ENCODE measurements at places on chromosomes 3 and 15.

- DNase-seq, result no peak
These were observed 22.0 kb upstream of the CHCHD6 start for GRCh38 chr3:126682009-126682408.

DNA sequence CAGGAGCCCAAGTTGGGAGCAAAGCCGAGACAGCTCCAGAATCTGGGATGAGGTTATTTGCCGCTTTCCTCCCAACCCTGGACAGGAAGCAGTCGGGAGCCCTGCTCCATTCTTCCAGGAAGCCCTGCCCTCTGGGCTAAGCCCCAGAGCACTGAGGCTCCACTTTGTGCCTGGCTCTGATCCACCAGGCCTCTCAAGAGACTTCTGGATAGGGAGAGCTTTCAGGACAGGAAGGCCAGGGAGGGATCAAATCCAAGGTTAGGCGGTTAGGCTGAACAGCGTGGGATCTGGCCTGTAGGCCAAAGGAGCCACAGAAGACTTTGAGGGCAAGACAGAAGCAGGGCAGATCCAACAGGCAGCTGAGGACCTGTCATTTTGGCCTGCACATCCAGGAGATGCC, 835 bp downstream of the STOML1 start:
- DNase-seq, result no peak

DNA sequence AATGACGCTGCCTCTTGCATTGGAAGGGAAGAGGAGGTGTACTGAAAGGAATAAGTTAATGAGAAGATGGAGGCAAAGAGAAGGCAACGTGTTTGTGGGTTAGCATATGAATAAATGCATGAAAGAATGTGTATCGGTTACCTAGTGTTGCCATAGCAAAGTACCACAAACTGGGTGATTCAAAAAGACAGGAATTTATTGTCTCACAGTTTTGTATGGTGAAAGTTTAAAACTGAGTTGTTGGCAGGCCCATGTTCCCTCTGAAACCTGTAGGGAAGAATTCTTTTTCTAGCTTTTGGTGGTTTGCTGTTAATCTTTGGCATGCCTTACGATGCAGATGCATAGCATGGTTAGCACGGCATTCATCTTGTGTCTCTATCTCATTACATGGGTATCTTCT, 729.9 kb downstream of the MECOM start:
- no peak for DNase-seq

- no peak for DNase-seq
These were observed 44.0 kb downstream of the XXYLT1 start for GRCh38 chr3:195226900-195227447.

DNA sequence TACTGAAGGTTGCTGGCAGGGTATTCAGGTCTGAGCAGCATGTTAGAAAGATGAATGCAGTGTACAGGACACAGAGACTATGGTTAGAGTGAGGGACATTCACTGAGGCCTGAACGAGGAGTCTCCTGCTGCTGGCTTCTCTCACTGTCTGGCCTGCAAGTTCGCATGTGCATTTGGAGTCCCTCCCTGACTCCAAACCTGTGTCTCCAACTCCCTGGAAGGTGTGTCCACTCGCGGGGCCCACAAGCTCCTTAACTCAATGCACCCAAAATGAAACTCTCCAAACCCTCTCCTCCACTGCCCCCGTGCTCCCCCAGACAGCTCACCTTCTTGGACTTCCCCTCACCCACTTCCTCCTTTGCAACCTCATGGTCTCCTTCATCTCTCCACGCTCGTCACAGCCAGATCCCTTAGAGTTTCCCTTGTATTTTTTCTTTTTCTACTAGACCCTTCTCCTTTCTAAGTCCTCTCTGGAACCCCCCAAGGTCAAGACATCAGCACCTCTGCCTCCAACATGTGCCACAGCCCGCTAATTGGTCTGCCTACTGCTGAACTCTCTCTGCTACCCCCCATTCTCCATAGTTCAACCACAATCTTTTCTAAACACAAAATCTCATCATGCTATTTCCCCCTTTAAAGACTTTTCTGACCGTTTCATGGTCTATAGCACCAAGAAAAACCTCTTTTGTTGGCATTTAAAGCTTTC, 58.3 kb downstream of the HES1 start:
- DNase-seq, result no peak

DNA sequence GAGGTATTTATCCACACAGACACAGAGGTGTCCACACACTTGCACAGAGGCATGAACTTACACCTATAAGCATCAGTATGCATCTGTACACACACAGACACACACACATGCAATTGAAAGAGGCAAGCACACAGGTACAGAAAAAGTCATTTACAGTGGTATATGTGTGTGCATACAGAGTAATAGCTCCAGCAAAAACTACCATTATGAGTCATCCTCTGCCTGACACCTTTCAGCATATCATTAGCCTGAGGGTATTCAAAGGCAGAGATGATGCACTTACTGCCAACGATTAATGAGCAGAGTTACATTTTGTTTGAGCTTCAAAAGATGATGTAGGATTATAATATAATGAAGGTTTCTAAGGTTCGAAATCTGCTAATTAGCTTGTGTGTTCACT, 100.3 kb upstream of the TPRG1 start:
- DNase-seq, result no peak

GRCh38 chr3:193674714-193675113, 81.7 kb downstream of the OPA1 start:
- DNase-seq, result no peak

DNA sequence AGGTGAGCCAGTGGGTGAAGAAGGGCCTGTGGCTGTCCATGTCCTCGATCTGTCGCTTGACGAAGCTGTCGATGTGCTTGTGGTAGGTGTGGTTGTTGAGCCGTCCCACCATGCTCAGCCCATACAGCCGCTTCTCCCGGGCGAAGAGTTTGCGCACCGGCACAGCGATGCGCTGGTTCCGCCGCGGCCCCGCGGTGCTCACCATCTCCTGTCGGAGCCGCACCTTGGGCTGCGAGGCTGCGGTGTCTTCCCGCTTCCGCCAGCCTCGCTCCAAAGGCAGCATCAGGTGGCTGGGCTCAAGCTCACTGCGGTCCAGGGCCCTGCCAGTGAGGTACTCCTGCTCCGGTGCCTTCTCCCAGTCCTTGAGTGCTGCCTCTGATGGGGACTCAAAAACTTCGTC, 34.0 kb upstream of the GRIP2 start:
- DNase-seq, result no peak

Measured in H1 (cell line).